ENCODE measurements at places on chromosomes 5 and 9.

GRCh38 chr5:35608881-35609779 is 8.5 kb upstream of the SPEF2 start:
- DNase-seq, result no peak

DNA sequence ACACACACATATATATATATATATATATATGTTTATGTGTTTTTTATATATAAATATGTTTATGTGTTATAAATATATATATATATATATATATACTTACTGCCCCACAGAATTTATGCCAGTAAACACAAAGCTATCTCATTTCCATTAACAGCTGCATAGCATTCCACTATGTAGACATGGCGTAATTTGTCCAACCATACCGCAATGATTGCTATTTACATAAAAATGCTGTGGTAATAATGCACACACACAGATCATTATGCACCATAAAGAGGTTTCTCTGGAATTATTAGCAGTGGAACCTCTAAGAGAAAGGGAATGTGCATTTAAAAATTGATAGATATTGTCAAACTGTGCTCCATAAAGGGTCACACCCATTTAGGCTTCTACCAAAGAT is 150.1 kb downstream of the CEP120 start:
- no peak for DNase-seq

GRCh38 chr9:117704597-117704996 is 394 bp downstream of the TLR4 start:
- no peak for DNase-seq

GRCh38 chr5:131769961-131770360 is 26.9 kb downstream of the FNIP1 start:
- DNase-seq, result no peak

DNA sequence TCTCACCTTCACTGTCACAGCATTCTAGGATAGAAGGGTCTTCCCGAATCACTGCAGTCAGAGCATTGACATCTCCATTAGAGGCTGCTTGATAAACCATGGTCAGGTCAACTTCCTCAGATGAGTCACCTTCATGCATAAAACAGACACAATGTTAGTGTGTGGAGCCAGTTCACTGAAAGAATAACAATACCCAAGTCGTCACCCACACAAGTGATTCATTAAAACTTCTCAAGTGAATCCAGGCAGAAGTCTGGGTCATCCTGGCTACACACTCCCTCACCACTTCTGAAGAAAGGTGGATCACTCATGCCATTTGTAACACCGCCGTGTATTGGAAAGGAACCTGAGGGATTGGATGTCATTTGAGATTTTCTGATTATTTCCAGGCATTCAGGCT is 49.6 kb downstream of the ANKRD55 start:
- DNase-seq, result no peak

DNA sequence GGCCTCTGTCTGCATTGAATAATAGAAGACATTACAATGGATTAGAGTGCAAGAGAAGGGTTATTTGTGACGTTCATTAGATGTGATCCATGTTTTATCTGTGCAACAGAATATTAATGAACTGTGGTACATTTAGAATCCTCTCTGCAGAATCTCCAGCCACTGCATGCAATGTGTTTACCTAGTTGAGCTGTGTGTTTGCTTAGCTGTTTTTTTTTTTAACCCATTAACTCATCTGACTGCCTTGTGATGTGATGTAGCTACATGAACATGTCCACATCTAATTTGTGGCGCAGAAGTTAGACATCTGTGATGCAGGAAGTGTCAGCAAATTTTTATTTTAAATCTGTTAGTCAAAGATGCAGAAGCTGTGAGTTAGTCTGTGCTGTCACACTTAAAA is 236.9 kb downstream of the CD180 start:
- no peak for DNase-seq

DNA sequence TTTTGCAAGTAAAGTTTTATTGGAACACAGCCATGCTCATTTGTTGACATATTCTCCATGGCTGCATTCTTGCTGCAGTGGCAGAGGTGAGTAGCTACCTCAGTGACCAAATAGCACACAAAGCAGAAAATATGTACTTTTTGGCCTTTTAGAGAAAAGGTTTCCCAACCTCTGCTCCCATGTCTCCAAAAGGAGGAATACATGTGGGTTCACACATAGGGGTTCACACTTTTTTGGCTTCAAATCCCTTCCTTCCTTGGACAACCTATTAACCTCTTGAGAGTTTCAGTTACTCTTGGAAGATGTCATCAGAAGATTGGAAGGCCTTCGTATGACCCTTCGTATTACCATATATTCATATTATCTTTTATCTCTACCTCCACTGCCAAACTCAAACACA is 285.1 kb upstream of the TUT7 start:
- no peak for DNase-seq

GRCh38 chr5:67306965-67307607 is 110.5 kb upstream of the CD180 start:
- DNase-seq, result no peak

DNA sequence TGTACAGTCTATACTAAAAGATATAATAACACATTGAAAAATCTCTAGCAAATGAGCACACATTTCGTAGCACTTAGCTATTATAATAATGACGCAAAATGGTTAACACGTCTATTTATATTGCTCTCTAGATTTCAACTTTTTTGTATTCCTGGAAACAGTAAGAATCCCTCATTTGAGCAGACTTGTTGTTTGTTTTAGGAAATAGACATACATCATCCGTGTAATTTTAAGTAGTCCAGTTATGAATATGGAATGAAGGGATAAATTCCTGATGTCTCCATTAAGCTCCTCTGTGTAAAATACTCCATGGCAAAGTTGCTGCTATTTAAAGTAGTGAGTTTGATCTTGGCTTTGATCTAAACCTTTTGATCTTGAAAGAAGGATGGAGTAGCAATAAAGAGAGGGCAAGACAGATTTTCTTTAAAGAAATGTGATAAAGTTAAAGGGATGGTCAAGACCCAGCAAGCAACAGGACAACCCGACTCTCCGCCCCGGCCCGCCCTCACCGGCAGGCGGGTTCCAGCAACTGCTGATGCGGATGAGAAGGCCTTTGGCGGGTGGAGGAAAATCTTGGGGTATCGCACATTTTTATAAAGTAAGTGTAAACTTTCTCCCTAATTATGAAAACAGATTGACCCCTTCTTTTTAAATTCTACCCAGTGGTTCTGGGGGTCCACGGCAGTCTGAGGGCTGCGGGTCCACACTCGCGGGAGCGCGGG is 277.4 kb downstream of the AOPEP start:
- DNase-seq, result peak; percentile 25

DNA sequence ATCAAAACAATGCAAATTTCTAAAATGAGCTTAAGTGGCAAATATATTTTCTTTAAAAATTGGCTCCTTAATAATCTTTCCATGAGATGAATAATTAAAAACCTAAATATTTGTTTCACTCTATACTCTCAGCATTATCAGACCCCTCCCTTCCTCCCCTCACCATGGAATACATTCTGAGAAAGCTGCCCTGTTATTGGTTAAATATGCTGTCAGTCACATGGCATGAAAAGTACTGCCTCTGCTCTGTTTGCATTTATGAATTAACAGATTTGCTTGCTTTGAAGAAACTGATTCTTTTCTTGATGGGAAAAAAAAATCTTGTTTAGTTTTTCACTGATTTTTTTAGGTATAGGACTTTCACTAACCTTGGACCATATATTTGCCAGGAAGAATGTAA is 17.0 kb upstream of the RPS23 start:
- DNase-seq, result no peak

- DNase-seq, result no peak
Measured at GRCh38 chr5:167317884-167318283, 973.6 kb upstream of the WWC1 start.

GRCh38 chr5:6837519-6838110 is 124.4 kb downstream of the TENT4A start:
- DNase-seq, result peak; percentile 33

GRCh38 chr9:99389087-99390033 is 167.3 kb downstream of the SEC61B start:
- no peak for DNase-seq

DNA sequence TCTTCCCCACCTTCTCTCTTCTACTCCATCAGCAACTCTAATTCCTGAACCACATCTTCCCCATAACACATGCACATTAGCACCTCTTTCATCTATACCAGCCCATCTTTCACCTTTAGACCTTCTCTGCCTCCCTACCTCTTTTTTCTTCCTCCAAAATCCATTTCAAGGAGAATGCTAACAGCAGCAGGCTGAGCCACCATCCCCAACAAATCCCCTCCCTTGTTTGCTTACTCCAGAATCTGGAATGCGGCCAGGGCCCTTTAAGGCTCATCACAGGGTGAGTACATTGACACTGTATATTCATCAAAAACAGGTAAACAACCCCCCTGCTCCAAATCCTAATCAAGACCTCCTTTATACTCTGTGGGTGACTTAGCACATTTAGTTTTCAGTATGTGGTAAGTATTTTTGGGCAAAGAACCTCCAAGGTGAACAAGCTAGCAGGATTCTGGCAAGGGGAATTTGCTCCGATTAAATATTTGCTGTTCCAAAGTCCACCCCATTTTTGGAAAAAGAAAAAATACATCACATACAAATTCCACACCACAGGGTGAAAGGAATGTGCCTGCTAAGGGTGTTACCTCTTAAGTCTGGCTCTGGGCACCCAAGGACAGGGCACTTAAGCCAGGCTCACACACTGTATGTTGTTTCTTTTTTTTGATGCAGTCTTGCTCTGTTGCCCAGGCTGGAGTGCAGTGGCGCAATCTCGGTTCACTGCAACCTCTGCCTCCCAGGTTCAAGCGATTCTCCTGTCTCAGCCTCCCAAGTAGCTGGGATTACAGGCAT is 71.4 kb downstream of the SERINC5 start:
- peak; percentile 54 for DNase-seq

- DNase-seq, result peak; percentile 35
Measured at GRCh38 chr9:34170237-34170991, 8.4 kb upstream of the UBAP1 start.

DNA sequence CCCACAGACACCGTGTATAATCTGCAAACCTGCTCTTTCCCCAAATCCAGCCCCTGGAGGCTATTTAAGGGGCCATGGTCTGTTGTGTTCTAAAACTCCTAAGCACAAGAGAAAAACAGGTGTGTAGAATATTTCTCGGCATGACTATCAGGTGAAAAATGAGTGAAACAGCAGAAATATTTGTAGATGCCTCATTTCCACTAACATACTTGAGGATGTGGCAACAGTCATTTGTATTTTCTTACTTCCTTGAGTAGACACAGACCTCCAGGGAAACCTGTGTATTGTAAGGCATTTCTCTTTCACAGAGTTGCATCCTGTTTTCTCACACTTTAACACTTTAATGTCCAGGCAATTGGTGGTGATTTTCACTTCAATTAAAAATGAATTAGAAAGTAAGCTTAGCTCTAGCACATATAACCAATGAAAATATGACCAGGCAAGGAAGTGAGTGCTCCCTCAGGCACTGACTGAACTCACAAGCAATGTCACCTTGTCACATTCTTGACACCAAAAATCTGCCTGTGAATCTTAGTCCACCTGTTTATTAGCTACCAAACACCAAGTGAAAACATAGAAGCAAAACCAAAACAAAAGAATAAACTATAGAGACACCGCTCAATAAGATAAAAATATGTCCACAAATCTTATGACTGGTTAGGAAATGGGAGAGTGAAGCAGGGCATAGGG is 64.4 kb downstream of the DIRAS2 start:
- DNase-seq, result no peak

DNA sequence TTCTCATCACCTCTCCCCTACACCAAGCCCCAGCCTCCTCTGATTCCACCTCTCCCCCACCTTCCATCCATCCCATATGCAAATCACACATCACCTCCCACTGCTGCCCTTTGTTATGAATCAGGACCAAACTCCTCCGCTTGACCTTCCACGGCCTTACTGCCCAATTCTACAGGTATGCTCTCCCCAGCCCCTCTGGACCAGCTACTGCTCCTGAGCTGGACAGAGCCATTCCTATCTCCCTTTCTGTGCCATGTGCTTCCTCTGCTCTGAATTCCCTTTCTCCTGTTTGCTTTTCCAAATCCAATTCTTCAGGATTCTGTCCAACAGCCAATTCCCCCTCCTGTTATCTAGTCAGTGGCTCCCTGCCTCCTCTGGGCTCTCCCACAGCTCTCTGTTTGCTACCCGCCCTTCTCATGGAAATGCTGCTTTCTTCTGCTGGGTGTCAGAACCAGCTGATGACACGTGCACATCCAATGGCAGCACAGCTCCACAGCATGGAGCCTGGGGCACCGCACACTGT is 8.3 kb downstream of the FABP6 start:
- no peak for DNase-seq

- DNase-seq, result no peak
Measured at GRCh38 chr9:135714242-135715055, 12.5 kb downstream of the KCNT1 start.

DNA sequence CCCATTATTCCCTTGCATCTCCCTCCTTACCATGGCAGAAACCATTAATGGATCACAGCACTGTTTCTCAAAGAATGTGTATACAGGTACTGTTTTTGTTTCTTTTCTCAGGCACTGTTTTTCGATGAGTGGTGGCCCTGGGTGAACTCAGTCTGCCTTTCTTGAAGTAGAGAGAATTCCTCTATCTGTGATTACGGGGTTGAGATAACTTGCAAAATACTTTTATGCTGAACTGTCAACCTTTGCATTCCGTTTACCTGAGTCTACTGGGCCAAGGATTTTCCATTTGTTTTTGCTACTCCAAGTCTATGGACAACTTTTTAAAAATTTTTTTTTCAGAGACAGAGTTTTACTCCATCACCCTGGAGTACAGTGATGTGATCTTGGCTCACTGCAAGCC is 82.7 kb upstream of the CLINT1 start:
- DNase-seq, result no peak

- no peak for DNase-seq
Measured at GRCh38 chr9:12889402-12890106, 114.7 kb downstream of the LURAP1L start.

DNA sequence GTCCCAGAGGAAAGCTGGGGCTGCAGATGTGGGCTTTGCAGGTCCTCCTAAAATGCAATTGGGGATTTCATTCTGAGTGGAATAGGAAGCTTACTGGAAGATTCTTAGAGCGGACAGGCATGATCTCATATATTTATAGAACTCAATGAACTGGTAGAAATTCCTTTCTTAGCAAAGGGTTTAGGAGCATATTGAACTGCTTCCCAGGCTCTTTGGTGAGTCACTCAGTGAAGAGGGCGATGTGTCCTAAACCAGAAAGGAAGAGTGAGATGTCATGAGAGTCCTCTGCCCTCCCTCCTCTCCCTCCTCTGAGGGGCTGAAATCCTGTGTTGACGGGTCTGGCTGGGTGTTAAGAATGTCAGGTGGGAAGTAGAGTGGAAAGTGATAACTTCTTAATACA is 26.3 kb upstream of the SEMA6A start:
- no peak for DNase-seq

- DNase-seq, result no peak
Measured at GRCh38 chr9:18014556-18014955, 435.7 kb downstream of the SH3GL2 start.
